Esophagus squamous epithelium (tissue), 5 donors: ENCODE measurements at places on chromosomes 1 and 21.

GRCh38 chr1:109886827-109887226 lies 23.8 kb upstream of the CSF1 start:
- DNase-seq, result no peak

DNA sequence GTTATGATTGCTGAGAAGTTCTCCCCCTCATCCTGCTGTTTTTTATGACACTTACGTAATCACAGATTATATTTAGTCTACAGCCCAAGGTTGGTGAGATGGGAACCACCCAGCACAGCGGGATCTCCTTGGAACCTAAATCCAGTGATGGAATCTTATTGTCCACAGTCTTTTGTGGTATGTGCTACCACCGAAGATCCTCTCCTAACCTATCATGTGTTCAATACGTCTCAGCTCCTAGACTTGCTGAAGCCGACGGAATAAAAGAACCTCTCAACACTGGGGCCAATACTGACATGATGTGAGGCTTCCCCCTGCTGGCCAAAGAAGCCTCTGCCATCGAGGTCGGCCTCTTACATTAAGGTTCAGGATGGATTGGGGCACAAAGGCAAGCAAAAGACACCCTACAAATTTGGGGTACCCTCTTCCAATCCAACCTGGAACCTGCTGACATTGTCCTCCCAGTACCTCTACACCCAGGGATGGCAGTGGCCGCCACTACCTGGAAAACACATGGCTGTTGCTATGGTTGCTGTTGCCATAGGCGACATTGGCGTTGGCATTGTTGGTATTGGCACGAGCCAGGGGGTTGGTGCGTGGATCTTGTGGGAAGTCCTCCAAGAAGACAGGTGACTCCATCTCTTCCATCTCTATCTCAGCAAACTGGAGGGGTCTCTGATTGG lies 19.4 kb upstream of the KIF21B start:
- peak; percentile 9 for DNase-seq

GRCh38 chr1:240030236-240030635 lies 61.4 kb upstream of the FMN2 start:
- no peak for DNase-seq

- DNase-seq, result no peak
Observed at GRCh38 chr1:9108056-9108665, 20.7 kb downstream of the GPR157 start.

- no peak for DNase-seq
Observed at GRCh38 chr1:30704765-30705509, 18.4 kb downstream of the MATN1 start.

DNA sequence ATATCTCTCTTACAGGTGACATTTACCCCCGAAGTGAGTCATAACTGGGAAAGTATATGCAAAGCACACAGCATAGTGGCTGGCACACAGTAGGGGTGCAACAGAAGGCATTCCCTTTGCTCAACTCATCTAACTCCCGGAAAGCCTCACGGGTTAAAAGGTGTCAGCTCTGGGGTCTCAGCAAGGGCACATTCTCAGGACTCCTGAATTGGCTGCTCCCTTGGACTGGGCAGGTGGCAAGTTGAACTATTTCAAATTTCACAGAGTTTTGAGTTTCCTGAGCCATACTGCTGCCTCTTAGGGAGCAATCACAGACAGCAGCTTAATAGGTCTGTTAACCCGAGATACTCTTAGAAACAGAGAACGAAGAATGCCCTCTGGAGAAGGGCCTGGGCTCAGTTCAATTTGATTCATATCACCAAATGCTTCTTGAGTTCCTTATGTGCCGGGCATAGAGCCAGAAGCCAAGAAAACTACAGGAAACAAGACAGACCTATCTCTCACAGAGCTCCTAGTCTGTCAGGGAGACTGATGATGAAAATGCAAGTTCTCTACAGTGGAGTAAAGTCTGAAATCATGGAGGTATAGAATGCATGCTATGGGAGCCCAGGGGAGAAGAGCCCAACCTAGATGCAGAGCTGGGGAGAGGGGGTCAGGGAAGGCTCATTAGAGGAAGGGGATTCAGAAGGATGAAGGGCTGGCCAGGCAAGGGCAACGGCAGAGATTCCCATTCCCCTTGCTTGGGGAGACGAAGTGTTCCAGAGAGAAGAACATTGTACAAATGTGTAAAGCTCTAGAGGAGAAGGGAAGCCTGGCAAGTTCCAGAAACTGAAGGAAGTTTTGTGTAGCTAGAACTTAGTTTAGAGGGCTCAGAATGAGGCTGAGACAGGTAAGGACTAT lies 143.9 kb upstream of the HMGB4 start:
- DNase-seq, result no peak

- no peak for DNase-seq
Observed at GRCh38 chr1:226027538-226028217, 28.5 kb upstream of the SDE2 start.

DNA sequence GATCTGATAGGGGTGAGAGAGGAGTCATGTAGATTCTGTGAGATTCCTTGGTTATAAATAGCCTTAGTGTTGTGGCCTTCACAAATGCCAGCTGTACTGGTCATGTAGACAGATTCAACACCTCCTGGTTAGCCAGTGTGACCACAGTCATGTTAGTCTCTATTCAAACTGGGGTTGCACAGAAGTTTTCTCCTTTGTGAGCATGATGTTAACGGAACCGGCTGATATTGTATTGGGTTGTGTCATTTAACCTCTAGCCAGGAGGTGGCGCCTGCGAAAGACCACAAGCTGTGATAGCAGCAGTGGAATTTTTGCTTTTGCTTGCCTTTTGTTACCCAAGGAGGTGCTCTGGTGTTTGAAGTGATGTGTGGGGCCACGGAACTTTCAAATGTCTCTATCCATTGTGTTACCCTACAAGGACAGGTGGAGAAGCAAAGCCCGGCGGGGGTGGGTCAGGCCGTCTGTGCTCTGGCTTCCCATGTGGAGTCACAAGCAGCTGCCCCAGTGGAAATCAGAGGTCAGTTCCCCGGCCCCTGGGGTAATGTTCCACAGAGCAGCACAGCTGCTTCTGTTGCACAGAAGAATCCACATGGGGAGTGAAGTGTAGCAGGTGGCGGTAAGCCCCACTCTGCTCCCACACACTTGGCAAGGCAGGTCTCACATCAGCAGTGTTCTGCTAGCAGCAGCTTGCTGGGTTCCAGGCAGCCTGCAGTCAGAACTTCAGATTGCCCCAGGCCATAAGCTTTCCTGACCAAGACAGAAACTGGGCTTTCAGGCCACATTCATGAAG lies 112.6 kb downstream of the ADAMTS1 start:
- no peak for DNase-seq

- no peak for DNase-seq
Observed at GRCh38 chr21:14569868-14570267, 23.8 kb upstream of the SAMSN1 start.

GRCh38 chr1:98903726-98904125 lies 100.9 kb downstream of the PLPPR5 start:
- no peak for DNase-seq

DNA sequence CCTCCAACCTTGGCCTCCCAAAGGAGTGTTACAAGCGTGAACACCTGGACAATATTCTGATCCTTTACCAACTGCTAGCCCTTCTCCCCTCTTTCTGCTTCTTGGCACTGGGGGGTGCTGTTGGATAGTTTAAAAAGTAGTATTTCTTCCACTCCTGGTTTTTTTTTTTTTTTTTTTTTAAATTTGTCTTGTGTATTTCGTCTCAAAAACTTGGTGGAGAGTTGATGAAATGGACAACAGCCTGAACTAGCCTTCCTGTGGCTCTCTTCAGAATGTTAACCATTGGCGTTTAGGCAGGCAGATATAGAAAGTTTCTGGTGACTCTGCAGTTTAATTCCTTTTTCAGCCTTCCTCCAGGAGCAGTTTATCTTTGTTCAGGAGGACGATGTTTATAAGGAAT lies 69.7 kb upstream of the USP24 start:
- DNase-seq, result no peak

DNA sequence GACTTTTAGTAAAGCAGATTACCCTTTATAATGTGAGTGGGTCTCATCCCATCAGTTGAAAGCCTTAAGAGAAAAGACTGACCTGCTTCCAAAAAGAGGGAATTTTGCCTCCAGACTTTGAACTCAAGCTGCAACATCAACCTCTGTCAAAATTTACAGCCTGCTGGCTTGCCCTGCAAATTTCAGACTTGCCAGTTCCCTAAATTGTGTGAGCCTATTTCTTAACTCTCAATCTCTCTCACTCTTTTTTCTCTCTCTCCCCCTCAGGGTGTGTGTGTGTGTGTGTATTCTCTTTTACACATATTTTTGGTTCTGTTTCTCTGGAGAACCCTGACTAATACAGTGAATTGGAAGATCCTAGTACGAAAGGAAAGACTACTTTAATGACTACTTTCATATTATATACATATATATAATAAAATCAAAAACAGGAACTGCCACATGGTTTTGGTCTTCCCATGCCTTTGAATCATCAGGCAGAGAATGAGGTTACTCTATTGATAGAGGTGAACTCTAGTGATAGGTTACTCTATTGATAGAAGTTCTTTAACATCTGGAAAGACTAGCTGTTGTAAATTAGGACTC lies 6.4 kb downstream of the OR2C3 start:
- DNase-seq, result no peak

GRCh38 chr1:160340866-160341265 lies 2.2 kb downstream of the COPA start:
- no peak for DNase-seq

GRCh38 chr1:219988387-219988786 lies 57.9 kb downstream of the EPRS1 start:
- no peak for DNase-seq

- DNase-seq, result no peak
Observed at GRCh38 chr1:26278724-26279455, 996 bp upstream of the SH3BGRL3 start.

DNA sequence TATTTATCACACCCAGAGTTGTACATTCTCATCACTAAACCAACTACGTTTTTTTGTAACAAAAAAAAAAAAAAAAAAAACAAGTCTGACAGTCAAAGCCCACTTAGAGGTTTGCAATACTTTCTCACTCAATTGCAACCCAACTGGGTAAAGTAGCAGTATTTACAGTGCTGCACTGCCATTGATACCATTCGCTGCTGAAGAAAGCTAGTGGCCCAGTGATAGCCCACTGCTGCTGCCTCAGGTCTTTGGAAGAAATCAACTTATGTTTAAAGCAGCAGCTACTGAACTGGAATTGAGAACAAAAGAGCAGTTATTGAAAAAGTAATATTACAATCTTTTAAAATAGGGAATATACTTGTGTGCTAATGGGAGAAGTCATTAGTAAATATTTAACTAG lies 2.7 kb downstream of the HNRNPU start:
- no peak for DNase-seq

DNA sequence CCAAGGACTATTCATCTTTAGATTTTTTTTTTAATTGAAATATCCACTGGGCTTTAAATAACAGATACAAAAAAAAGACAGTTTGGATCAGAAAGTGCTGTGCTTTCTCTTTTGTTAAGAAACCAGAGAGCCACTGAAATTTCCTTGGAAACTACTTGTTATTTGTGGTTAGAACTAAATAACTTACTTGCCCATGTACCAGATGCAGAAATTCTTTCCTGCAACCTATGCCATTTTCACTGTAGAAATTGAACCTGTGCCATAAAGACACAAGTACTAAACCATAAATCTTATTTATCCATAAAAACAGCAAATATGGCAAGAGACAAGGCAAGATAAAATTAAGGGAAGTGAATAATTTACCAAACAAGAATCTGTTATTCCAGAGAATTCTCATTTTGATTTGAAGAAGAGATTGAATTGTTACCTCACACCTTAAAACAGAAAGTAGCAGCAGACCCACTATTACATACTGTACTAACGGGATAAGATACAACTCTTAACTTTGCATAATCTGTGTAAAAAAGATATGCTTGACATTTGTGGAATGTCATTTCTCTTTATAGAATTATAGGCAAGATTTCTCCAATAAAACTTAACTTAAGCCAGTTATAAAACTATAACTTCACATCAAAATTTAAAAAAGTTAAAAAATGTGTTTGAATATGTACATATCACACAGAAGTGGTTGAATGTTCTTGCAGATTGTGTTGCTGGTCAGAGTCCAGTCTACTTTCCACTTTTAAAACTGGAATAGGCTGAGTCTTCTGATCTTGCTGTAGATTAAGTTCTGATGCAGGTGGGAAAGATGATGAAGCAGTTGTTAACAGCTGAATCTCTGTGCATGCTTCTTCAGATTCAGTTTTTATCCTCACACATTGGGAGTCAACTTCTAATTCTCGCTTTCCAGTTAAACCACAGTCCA lies 6.3 kb upstream of the PHTF1 start:
- DNase-seq, result no peak

DNA sequence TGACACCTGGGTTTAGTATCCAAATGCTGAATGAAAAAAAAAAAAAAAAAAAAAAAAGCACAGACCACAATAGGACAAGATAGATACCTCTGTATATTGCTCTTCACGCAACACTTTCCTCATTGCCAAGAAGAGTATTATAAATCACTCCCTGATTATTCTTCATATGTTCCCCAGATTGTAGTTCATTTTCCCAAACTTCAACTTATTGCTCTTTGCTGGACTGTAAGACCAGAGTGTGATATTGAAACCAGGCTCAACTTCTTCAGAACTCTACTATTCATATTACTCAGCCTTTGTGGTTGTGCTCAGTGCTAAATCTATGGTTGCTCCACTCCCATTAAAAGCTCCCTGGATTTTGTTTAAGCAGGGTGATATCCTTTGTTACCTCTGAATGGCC lies 180.4 kb downstream of the NTMT2 start:
- no peak for DNase-seq

GRCh38 chr1:221912230-221912629 lies 170.3 kb upstream of the DUSP10 start:
- no peak for DNase-seq

- DNase-seq, result no peak
Observed at GRCh38 chr1:111471538-111471937, 2.2 kb upstream of the C1orf162 start.

- DNase-seq, result no peak
Observed at GRCh38 chr1:184242507-184242943, 144.3 kb upstream of the C1orf21 start.

DNA sequence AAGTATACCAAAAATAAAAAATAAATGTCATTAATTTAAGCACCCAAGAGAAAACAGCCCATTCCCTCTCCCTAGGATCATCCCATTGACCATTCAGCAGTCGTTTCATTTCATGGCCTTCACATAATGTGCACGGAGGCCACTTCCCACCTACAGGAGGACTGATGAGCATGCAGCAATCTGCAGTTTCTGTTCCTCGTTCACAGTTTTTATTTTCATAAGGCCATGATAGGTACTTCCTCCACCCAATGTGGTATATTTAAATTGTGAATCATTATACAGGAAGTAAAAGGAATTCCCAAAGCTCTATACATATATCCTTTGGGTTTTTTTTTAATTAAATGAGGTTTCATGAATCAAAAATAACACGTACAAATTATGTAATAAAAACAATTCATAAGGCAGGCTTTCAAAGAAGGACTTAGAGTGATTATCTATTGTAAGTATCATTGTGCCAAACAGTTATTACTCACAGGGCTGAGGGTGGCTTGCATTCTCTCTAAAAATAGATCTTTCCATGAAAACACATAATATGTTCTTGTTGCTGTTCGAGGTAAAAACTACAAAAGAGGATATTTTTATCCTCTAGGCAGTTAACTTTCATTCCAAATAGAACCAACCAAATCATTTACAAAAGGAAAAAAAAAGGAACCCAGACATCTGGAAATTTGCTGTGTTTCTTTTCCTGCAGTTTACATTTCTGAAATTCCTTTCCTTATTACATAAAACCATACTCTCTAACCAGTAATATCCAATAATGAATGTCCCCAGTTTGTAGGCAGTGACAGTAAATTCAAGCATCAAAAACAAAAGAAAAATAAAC lies 27.5 kb upstream of the SLC44A3 start:
- DNase-seq, result no peak

GRCh38 chr1:244303610-244303969 lies 148.1 kb downstream of the ADSS2 start:
- no peak for DNase-seq
